ENCODE measurements at places on chromosomes 11 and 22.

DNA sequence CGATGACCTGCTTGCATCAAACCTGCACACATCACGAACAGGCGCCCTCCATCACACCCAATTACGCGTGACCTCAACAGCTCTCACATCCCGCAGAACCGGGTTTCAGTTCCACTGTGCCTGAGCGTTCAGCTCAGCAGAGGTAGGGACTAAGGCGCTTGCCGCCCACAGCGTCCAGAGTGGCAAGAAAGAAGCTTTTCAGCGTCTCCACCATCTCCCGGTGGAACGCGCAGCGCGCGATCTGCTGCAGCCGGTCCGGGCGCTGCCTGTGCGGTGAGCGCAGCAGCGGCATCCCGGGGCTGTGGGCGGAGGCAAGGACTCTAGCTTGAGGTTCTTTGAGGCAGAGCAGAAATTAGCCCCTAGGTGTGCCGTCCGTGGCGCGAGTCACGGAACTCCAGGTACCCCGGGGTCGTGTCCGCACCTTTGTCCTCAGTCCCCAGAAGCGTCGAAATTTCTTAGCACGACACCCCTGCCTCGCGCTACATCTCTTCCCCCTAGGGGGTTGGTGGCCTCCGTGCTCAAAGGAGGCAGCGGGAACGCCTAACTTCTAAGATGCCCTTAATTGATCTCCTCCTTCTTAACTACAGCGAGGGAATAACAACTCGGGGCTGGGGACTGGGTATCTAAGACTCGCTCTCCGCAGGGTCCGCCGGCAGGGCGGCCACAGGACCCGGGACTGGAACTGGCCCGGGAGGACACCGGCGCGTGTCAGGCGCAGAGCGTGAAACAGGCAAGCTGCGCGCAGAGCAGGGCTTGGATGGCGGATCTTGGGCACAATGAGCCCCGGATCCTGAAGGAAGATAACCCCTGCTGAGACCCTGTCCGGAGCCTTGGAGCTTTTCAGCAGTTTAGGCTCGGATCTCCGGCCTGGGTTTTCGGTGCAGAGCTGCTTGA is 1.7 kb upstream of the CALCA start:
- DNase-seq, result no peak

GRCh38 chr11:61546663-61547062 is 34.2 kb downstream of the SYT7 start:
- DNase-seq, result no peak

GRCh38 chr11:68806931-68807844 is 34.5 kb downstream of the CPT1A start:
- DNase-seq, result no peak

DNA sequence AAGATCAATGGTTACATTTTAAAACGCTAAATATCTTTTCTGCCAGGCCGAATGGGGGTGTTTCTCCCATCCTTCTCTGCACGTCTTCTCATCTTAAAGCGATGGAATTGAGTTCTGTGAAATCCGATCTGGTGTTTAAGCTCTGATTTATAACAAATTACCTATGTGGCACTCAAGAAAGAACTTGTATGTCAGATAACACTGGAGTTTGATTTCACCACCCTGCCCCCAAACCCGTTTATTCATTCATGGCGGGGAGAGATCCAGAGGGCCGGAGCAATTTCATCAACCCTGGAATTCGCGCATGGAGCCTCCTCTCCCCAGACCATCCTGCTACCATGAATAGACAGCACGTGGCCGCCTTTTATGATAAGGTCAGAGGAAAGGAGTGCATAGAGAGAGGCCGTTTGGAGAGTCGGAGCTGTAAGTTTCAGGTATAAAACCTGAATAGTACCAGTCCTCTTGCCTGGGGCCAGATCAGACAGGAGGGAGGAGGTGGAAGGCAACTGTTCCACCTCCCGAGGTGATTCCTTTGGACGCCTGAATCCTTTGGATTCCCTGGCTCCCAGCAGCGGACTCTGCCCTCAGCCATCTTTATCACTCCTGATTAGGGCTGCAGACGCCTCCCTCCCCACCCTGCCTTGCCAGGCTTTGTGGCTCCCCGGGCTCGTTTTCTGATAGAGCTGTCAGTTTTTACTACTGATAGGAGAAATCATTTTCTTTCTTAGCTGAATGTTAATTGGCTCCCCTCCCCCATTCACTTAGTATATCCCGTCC is 27.3 kb upstream of the NFAM1 start:
- DNase-seq, result no peak

DNA sequence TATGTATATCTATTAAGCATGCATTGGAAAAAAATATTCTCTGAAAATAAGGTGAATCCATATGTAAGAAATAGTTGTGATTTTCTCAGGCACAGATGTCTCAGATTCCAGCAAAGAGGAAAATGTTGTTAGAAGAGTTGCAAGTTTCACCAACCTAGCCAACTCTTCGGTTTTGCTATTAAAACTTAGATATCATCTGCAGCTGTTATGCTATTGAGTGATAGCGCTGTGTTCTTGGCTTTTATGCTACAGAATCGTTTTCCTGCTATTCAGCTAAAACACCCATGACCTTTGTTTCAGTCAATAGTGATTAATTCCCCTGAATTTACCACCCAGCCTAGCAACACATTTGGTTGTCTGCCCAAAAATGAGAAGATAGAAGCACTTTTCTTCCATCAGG is 795.6 kb upstream of the ANO3 start:
- DNase-seq, result no peak

DNA sequence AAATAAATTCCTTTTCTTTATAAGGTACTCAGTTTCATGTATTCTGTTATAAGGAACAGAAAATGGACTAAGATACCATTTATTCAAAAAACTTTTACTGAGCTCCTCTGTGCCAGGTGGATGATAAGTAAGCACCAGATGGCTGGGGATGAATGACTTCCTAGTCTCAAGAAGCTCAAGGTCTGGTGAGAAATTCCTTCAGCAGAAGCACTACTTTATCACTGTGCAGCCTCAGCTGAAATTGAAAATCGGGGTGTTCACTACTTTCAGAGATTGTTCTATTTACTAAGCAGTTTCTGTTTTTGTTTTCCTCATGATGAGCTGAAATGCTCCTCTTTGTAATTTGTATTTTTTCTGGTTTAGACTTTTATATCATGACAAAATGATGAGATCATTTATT is 7.8 kb downstream of the LDHAL6A start:
- DNase-seq, result no peak

GRCh38 chr11:90646706-90647105 is 423.9 kb upstream of the CHORDC1 start:
- peak; percentile 29 for DNase-seq

DNA sequence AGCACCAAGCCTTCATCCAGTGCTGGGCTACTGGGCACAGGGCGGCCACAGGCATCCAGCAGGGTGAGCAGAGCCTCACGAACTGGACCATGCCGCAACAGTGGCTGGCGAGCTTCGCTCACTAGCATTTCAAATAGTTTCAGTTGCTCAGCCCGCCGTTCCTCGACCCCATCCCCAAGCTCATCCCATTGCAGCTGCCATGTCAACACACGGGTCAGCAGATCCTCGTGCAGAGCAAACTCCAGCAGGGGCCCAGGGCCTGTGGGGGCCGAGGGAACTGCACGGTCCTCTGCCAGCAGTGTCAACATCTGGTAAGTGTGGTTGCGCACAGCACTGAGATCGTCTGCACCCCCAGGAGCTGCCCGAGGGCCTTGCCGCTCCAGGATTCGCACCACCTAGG is 10.6 kb downstream of the FHIP1B start:
- DNase-seq, result no peak

GRCh38 chr11:75199412-75199955 is 41.1 kb upstream of the TPBGL start:
- no peak for DNase-seq

DNA sequence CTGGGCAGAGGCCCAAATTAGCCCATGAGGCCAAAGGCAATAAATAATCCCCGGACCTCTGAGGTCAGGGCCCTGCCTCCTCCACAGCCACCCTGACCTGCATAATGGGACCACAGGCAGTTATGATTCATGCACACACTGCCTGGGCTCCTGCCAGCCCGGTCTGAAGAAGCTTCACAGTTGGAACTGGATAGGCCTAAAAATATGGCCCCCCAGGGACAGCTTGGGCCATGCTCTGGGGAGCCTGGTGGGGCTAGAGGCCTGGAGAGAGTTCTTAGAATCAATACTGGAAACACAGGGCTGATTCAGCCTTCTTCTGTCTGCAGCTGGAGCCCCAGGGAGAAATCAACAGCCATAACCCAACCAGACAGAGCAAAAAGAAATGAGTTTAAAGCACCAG is 112.8 kb upstream of the CADM1 start:
- DNase-seq, result peak; percentile 44

DNA sequence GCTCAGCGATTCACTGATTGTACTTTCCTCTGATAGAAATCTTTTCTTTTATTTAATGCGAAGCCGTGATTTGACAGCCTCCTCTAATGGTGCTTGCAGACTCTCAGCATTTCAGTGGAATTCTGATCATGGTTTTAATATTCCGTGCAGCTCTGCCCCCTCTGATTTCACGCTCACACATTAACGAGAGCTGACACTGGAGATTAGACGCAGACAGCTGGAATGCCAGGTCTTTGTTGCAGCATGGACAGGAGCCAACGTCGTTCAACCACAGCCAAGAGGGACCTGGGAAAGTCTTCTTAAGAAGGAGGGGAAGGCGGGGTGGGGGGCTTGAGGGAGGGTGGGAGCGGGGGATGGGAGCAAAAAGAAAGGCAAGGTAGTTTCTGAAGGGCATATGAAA is 186.4 kb downstream of the BLID start:
- DNase-seq, result peak; percentile 10

DNA sequence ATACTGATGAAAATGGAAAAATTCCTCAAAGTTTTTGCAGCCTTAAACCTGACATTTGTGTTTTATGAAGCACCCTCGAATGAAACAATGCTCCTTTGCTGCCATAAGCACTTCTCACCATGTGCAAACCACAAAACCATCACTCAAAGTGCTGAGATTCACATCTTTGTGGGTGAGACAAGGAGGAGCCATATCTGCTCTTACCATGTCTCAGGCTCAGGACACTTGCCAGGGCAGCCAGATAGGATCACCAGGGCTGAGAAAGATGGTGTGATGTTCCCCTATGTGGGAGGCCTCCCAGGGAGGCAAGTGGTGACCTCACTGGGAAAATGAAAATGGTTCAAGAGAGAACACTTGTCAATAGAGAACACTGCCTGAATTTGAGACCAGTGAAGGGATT is 120.4 kb downstream of the CCDC34 start:
- peak; percentile 19 for DNase-seq

DNA sequence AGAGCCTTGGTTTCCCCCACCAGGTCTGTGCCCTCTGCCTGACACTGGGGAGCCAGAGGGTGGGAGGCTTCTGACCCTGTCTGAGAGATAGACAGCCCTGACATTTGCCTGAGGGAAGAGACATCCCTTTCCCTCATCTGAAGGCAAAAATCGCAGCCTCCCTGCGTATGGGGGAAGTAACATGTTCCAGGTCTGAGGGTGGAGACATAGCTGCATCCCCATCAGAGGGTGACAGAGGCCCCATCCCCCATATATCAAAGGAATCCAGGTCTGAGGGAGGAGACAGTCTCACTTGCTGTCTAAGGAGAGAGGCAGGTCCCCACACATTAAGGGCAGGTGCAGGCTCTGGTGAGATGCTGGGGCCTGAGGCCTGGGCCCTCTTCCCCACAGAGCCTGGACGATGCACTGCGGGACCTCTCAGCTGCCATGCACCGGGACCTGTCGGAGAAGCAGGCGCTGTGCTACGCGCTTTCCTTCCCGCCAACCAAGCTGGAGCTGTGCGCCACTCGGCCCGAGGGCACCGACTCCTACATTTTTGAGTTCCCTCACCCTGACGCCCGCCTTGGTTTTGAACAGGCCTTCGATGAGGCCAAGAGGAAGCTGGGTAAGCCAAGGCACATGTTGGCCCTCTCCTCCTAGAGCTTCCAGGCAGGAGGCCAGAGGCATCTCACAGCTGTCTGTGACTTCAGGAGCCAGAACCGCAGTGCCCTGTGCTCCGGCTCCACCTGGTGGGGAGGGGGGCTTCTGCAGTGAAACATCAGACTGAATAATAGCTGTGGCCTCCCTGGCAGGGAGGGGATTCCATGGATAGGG is 16.1 kb upstream of the RELT start:
- DNase-seq, result no peak

- DNase-seq, result no peak
These were observed 1.1 kb downstream of the CAVIN3 start for GRCh38 chr11:6319001-6319703.

- DNase-seq, result no peak
These were observed 70.4 kb downstream of the NCAPD3 start for GRCh38 chr11:134153147-134153905.

DNA sequence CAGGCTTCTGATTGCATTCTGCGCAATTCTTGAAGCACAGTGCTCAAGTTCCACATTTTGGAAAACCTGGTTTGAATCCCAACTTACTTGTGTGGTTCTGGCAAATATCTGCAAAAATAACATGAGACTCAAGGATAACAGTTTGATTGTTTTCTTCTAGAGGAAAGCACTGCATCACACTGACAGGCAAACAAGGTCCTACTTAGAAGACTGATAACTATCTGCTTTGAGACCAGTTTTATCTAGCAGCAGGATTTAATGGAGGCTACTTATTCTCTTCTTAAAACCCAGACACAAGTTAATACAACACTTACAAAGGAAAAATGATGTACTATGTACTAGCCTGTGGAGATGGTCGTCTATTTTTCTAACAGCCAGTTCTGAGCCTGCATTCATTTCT is 41.4 kb downstream of the RIC3 start:
- no peak for DNase-seq

DNA sequence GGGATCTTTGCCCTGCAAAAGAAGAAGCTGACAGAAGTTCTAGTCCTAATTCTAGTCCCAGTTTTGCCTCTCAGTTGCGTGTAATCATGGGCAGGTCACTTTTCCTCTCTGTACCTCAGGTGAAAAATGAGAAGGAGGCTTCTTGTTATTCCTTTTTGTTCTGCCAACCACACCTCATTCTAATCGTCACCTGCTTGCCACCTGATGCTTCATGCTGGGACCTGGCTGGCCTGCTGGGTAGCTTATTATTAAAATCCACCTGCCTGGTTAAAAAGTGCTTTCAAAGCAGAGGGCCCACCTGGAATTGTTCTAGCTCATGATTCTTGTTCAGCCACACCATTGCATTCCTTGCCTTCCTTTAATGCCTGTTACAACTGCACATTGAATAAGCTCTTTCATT is 8.4 kb upstream of the ALG8 start:
- DNase-seq, result no peak

DNA sequence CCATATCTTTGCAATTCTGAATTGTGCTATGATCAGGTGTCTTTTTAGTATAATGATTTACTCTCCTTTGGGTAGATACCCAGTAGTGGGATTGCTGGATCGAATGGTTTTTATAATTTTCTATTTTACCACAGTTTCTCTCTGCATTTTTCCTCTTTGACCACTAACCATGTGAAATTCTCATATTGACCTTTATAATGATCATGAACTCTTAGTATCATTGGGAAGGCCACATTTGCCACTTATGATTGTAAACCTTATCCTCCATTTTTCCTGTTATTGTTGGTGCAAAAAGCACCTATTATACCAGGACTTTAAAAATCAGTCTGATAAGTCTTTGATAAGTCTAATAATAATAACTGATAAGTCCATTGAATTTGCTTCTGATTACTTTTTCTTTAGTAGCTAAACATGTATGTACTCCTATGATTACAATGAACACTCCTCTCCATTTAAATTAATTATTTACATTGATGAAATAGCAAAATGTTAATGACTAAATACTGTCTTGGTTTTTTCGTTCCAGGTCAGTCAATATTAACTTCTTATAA is 9.6 kb downstream of the NEAT1 start:
- peak; percentile 29 for DNase-seq

Data from Caki2 (cell line).